ENCODE measurements at places on chromosomes 13 and 19. TPM values are rescaled to one million over a fixed set of nuclear protein-coding genes. Genes with fewer than 3 reads are reported as not detected.

GRCh38 chr13:78326633-78327032 is 276.7 kb downstream of the POU4F1 start:
- no peak for DNase-seq

Gene ELSPBP1
- not detected for total RNA-seq

GRCh38 chr13:80050252-80050651 is 290.7 kb downstream of the SPRY2 start:
- DNase-seq = no peak

- no peak for DNase-seq
Observed at GRCh38 chr13:114121496-114122126, 10.8 kb downstream of the RASA3 start.

Measured in osteocyte (in vitro differentiated cells).